ENCODE measurements at places on chromosomes 2 and 18.
A peak's percentile ranks its signal among the peaks of the same experiment; 100 is the strongest.

- no peak for DNase-seq
Measured at GRCh38 chr2:174977364-174977763, 27.8 kb downstream of the CHN1 start.

DNA sequence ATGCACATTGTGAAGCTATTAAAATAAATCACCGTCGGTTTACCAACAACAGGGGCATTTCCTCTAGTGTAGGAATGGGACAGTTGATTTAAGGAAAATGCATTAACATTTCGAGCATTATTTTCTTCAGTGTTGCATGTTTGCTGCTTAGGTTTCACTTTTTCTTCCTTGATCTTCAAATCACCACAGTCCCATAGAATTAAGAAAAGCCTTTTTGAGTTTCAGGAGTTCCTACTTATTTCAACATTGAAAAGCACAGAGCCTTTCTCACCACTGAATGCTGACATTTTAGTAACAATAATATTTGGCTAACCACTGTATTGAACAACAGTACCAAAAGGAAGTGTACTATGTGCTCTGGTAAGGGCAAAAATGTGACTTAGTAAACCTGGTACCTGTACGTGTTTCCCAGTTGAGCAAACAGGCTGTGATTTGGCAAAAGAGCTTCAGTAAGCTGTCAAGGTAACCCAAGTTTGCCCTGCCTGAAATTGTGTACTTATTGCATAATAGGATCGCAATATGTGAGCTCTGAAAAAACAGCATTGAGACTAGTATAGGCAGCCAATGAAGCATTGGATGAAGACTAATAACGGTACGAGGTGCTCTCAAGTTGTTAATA is 2.2 kb downstream of the LRRTM4 start:
- DNase-seq, result no peak

GRCh38 chr18:58055890-58056558 is 12.0 kb downstream of the NEDD4L start:
- no peak for DNase-seq

GRCh38 chr2:145108361-145108778 is 588.5 kb upstream of the ZEB2 start:
- DNase-seq, result no peak

- no peak for DNase-seq
Measured at GRCh38 chr18:741931-742512, 29.6 kb upstream of the ENOSF1 start.

DNA sequence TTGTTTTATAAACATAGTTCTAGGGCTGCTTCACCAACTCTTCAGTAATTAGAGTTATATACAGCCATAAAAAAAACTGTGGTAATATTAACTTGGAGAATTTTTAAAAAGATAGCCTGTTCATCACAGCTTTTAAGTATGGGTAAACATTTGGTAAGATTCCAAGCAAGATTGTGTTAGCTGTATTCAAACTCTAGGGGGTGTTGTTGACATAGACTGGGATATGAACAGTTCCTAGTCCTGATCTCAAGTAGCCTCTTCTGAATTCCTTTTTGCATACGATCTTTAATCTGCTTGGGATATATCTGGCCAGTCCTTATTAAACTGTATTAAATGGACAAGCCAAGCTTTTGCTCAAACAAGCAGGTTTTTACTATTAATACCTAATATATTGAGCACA is 13.4 kb downstream of the NOP58 start:
- DNase-seq, result no peak

GRCh38 chr2:223486751-223487150 is 115.4 kb downstream of the SCG2 start:
- no peak for DNase-seq

DNA sequence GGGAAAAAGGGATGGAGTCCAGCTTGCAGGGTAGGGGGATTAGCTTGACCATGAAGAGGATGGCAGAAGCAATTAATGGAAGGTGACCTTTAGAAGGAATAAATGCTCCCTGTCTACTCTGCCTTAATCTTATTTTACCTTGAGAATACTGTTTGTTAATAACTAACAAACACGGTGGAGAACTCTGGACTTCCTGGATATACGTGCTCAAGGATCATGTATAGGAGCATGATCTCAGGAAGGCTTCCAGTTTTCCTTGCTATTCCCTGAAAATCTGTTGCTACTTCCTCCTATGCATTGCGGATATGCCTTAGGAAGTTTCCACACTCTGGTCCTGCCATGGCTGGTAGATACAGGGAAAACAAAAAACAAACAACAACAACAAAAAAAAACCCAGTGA is 44.8 kb upstream of the BCL11A start:
- no peak for DNase-seq

GRCh38 chr18:79465392-79465991 is 69.8 kb downstream of the NFATC1 start:
- no peak for DNase-seq

DNA sequence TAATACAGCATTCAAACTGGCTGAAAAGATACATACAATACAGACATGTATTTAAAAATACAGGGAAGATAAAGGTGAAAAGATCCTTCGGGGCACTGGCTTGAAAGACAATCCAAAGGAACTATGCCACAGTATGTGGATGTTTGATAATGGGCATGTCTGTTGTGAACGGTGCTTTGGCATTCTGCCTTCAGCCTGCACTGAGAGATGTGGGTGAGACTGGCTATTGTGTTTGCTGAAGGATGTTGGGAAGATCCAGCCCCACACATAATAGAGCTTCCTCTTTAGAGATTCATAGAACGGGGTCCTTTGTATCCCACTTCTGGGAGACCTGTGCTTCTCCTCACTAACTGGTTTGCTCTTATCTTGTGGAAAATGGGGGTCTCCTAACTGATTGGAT is 65.1 kb upstream of the CXCR4 start:
- DNase-seq, result no peak

DNA sequence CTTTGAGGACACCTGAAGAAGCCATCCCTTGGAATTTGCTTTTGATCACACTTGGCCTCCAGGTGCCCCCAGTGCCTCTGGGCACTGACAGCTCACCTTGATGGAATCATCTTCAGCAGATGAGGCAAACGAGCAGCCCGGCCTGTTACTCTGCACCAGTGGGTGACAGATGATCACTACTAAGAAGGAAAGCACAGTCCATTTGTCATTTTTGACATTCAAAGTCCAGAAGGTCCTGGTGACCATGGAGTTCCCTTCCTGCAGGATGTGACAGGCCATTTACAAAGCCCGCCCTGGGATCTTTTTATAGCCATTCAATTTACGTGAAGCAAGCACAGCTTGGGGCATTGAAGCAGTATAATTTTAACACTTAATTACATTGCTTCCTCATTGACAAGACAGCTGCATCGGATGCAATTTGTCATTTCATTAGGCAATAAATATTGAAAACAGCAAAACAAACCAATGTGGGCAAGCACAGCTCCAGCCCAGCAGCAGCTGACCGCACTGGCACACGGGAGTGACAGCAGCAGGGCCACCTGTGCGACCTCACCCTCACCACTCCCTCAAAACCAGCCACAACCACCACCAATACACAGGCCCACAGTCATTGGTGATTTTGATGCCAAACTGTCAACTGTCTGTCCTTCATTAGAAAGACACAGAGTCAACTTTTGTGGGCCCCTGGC is 76.0 kb upstream of the SLC66A3 start:
- no peak for DNase-seq

DNA sequence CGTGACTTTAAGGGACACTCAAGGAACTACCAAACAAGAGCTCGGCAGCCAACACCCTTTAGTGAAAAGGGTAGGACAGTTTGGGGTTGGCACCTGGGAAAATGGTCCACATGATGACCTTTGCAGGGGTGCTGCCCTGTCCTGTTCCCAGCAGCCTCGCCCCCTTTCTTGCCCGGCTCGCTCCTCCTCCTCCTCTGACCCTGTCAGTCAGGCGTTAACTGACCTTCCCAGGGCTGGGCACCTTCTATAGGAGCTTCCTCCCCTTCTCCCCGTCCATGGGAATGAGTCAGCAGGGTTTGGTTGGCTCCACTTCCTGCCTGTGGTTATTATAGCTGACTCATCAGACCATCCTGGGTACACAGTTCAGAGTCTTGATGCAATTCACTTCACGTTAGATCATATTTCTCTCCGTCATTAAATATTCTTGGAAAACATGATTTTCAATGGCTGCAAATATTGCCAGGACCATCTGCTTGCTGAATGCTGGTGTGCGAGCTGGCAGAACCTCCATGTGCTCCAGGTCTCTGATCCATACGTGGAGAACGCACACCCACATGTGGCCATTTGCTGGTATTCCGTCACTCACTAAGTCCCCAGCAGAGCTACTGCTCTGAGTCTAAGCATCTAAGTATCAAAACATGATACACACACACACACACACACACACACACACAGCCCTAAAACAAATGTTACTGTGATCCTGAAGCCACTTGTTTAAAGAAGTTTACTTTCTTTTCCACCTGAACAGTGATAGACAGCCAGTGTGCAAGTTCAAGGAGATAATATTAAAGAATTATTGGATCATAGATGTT is 185.0 kb downstream of the ANAPC1 start:
- DNase-seq, result peak; percentile 9

DNA sequence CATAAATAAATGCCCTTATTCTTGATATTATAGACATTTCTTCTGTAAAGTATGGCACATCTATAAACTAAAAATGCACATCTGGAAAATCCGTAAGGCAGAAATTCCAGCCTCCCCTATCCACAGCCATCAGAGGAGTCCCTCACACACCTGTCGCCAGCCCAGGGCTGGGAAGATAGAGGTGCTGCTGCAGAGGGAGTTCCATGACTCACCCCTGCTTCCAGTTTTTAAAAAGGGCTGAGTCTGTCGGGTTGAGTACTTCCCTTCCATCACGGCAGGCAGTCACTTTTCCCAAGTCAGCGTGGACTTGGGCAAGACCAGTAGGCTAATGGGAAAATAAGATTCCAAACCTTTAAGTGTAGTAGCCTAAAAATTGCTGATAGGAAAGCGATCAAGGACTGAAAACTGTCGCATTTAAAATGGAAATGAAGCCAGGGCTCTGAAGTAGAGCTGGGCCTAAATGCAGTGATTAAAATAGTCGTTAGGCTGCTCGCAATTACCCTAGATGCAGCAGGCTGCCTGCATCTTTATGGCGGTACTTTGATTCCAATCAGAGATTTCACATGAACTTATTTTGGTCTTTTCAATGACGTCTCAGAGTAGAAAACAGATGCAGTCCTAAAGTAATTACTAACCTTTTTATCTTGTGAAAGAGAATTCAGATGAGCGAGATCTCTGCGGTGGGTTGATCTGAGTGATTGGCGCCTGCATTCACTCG is 280.5 kb downstream of the AGAP1 start:
- no peak for DNase-seq

- DNase-seq, result peak; percentile 91
Measured at GRCh38 chr18:711657-712400, 601 bp downstream of the ENOSF1 start.

- no peak for DNase-seq
Measured at GRCh38 chr2:10086950-10087349, 6.7 kb upstream of the CYS1 start.

GRCh38 chr2:210318891-210319290 is 3.9 kb upstream of the MYL1 start:
- DNase-seq, result no peak

DNA sequence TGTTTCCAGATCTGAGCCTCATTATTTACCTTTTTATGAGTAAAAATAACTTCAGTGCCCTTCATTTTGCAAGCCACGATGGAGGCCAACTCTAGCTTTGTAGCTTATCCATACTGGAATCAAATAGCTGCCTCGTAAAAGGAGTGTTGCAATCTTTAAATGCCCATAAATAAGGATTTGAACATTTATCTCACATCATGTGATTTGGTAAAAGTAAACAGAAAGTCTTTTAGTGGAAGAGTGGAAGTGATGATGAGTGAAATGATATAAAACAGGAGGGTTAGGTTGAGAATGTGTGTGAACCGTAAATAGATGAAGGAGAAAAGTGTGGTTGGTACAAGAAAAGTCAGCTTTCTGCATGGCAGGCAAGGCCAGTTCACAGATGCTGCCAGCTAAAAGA is 348.9 kb downstream of the OSR1 start:
- no peak for DNase-seq

- no peak for DNase-seq
Measured at GRCh38 chr2:81876624-81877023, 1572.1 kb upstream of the LRRTM1 start.

DNA sequence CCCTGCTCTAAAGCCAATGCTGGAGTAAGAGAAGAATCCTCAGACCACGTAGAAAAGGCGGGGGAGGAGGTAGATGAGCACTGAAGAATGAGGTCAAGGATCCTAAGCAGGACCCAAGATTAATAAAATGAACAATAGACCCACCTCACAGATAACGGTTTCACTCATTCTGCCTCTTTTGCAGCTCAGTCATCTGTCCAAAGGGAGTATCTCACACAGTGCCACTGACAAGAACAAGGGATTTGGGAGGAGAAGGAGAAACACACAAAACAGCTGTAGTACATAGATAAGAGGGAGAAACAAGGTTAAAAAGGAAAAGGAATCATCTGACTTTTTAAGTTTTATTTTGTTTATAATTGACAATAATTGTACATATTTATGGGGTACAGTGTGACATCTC is 30.9 kb upstream of the SULT1C4 start:
- DNase-seq, result no peak

- no peak for DNase-seq
Measured at GRCh38 chr2:159996792-159997546, 65.4 kb downstream of the PLA2R1 start.

- no peak for DNase-seq
Measured at GRCh38 chr2:102550151-102550550, 69.2 kb upstream of the SLC9A2 start.

DNA sequence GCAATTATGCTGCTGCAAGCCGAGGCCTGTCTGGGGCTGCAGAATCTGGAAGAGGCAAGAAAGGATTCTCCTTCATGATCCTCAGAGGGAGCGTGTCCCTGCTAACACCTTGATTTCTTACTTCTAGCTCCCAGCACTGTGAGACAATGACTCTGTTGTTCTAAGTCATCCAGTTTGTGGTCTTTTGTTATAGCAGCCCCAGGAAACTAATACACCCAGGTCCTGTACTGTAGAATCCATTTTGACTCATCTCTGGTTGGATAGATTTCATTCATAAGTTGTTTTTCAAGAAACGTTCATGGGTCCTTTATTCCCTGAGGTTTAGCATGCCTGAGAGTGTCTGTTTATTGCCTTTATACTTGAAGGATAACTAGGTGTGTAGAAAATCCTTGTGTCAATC is 112.7 kb downstream of the TMEM17 start:
- DNase-seq, result no peak

DNA sequence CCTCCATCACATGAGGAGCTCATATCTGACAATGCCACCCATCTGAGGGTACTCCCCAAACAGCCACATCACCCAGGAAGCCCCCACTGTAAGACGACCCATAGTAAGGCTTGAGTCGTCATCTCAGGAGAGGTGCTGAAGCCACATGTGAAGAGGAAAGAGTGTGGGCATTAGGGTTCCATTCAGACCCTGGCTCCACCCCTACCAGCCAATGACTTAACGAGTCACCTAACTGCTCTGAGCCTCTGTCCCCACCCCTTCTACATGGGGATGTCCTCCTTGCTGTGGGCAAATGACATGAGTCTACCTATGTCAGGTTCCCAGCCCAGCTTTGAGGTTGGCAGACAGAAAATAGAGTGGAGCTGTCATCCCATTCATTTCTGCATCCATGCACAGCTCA is 46.3 kb downstream of the C1QL2 start:
- DNase-seq, result no peak
